ENCODE measurements at places on chromosomes 1 and 21.

DNA sequence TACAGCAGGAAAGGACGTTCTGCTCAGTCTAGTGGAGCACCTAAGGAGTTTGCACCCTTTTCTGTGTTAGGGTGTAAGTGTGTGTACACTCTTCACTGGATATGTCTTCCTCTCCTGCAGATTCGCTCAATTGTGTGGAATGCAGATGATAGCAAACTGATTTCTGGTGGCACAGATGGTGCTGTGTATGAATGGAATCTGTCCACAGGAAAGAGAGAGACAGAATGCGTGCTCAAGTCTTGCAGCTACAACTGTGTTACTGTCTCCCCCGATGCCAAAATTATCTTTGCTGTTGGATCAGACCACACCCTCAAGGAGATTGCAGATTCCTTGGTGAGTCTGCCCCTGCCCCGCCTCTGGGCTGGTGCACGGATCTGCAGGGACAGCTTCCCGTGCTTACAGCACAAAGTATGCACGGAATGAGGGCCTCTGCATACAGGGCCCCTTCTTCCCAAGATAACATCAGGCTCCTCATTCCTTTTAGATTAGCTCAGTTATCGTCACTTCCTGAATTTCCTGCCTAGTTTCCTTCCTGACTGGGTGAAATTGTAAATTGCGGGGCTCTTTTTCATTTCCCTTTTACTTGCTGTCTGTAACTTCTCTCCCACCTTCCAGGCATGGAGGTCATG lies 34.6 kb downstream of the CFAP57 start:
- DNase-seq, result no peak

GRCh38 chr21:43940329-43941050 lies 71.6 kb upstream of the TRAPPC10 start:
- DNase-seq, result no peak

GRCh38 chr1:6783221-6783620 lies 2.0 kb upstream of the CAMTA1 start:
- no peak for DNase-seq

GRCh38 chr1:155226188-155226909 lies 17.9 kb downstream of the MTX1 start:
- peak; percentile 90 for DNase-seq

GRCh38 chr1:113197719-113198330 lies 124.8 kb downstream of the LRIG2 start:
- DNase-seq, result no peak

DNA sequence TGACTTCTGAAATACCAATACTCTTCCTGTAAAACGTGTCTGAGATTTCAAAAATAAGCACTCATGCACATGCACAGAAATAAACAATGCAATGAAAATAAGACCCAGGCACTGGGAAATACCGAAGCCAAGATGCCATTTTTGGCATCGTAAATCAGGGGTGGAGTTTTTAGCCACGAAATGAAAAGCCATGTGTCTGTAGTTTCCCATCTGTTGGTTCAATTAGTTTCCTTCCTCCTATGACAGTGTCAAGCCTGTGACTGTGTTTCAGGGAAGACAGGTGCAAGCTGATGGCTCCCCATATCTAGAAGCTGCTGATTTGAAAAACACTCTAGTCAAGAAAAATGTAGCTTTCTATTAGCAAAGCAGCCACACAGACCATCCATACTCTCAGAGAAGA lies 480.4 kb upstream of the CAMK1G start:
- peak; percentile 88 for DNase-seq

GRCh38 chr1:58209575-58209974 lies 337.0 kb downstream of the OMA1 start:
- DNase-seq, result no peak

GRCh38 chr1:47660622-47661021 lies 222.8 kb downstream of the FOXD2 start:
- no peak for DNase-seq

GRCh38 chr1:152001631-152002584 lies 8.2 kb upstream of the S100A10 start:
- DNase-seq, result peak; percentile 83

GRCh38 chr1:57820356-57821095 lies 396.7 kb upstream of the DAB1 start:
- no peak for DNase-seq

DNA sequence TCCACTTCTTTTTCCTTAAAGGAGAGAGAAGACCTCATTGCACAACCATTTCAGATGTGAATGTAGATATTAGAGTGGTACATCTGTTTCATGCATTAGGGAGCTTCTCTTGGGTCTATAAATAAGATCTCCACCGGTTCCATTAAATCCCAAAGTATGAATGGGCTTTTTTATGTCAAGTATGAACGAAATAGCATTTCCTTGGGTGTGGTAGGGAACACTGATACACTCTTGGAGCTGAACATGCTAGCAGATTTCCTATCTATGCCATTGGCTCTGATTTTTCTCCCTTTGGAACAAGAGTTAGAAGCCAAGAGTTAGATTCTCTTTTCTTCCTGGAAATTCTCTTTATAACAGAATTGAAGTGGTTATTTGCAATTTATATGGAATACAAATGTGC lies 245.6 kb upstream of the ADAMTS5 start:
- DNase-seq, result no peak

DNA sequence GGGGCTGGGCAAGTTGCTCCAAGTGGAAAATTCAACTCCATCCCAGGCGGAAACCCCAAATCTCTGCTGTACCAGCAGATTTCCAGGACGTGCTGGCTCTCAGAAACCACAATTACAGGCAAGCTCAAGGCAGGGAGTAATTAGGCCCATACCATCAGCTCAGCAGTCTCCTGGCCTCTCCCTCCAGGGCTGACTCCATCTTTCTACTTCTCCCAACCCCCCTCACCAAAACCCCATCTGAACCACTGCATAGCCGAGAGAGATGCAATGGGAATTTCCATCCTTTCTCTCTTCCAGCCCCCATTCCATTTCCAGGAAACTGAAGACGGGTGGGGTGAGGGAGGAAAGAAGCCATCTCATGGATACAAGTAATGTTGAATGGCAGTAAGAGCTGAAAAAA lies 41.2 kb downstream of the ARHGEF11 start:
- DNase-seq, result no peak

- no peak for DNase-seq
Observed at GRCh38 chr1:35656863-35657232, 15.5 kb upstream of the PSMB2 start.

GRCh38 chr1:34828611-34829010 lies 30.9 kb downstream of the SMIM12 start:
- no peak for DNase-seq

DNA sequence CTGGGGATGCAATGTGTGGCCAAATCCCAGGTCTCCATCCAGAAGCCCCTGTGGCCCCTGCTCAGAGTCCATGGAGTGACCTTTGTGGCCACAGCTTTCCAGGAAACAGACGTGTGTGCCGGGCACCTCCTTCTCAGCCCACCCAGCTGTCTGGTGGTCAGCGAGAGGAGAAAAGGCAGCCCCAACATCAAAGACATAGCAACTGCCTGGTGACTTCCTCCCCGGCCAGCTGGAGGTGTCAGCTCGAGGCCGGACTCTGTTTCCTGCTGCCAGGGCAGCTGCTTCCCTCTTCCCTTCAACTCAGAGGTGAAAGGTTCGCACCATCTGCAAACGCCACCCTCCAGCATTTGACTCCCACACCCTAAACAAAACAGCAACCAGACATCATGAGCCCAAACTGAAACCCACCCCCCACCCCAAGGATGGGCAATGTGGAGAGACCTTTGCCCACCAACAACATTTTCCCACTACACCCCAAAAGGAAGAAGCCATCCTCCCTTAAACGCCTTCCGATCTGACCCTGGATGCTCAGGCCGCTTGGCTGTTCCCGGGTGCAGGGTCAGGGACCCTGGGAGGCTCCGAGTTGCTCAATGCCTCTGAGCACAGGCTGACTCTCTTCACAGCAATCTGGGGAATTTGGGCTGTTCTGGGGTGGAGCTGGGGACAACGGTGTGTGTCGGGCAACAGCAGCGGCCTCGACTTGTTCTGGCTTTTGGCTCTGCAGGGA lies 162.3 kb downstream of the PSMG1 start:
- no peak for DNase-seq

DNA sequence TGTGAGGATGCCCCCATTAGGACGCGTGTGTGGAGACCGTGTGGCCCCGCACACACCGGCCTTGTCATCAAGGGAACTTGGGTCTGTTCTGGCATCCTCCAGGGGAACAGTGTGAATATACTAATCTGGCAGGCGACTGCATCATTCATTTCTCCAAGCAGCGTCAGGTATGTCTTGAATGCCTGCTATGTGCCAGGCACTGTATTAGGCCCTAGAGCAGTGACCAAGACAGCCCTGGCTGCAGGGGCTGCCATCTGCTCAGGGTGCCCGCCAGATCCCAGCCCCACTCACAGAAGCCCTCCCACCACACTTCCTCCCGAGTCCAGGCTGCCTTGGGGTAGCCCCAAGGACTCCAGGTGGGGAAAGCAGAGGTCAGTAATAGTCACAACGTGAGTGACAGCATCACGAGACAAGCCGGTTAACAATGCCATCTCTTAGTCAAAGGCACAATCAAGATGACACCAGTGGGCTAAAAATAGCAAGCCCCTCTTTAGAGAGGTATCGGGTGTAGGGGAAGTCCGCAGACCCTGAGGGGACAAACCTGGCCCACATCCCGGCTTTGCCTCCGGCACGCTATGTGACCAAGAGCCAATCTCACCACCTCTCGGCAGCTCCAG lies 7.5 kb upstream of the LAPTM5 start:
- DNase-seq, result no peak

GRCh38 chr1:217191441-217191840 lies 439.4 kb downstream of the GPATCH2 start:
- DNase-seq, result no peak

DNA sequence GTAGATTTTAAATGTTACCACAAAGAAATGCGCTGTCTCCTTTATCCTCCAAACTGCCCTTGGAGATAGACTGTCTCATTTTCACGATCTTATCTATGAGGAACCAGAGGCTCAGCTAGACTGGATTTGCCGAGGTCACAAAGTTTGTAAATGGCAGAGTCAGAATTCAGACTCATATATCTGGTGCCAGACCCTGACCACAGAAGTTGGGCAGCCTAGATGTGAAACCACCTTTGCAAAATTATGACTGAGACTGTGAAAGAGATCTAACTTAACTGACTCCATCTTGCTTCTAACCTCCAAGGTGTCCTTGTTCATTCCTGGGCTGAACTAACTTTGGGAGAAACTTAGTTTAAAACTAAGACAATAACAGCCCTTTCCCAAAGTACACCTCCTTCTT lies 14.1 kb downstream of the CNR2 start:
- peak; percentile 55 for DNase-seq

GRCh38 chr1:34379911-34380310 lies 203.2 kb downstream of the C1orf94 start:
- no peak for DNase-seq

DNA sequence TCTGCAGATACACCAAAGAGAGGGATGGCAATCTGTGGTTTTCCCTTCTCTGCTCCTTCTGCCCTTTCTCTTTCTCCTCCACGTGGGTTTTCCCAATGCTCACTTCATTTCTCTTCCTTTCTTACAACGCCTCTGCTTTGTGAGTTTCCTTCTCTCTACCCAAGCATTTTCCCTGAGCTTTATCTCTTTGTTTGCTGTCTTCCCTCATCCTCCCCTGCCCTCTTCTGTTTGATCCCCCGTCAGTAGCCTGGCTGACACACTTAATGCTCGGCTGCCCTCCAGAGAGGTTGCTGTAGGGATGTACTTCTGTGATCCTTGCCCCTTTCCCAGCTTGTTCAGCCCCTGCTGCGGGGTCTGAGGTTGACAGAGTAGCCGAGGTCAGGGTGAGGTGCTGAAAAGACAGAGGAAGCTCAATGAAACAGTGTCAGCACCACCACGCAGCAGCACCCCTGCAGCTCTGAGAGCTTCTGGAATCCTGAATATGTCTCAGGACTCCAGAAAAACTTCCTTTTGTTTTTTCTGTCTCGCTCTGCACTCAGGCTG lies 6.0 kb downstream of the EDARADD start:
- DNase-seq, result no peak

DNA sequence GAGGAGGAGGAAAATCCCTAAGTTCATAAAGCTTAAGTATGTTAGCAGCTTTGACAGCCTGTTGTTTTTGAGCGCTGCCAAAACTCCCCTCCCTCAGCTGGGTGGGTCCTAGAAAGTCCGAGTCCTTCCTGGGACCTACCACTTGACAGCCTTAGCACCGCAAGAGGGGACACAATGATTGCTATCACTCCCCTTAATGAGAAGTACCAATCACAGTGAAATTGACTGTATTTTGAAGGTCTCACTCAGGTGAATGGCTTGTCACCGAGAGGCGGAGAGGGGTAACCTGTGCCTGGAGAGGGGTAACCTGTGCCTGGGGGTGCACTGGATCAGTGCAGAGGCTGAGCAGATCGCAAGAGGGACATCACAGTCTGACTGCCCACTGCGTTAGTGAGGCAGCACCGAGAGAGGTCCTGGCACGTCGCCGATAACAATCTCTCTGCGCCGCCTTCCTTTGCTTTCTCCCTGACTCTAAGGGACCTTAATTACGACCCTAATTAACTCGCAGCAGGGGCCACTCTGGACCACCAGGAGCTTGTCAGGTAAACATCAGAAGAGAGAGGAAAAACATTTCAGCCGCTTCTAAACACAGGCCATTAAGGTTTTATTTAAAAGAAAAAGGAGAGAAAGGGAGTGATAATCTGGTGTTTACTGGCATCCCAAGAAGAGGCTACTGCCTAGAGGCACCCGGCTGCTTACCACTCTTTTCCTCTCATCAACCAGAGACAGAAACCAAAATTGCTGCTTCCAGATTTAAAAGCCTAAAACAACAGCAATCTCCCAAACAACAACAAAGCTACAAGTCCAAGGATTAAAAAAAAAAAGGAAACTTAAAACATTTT lies 25.7 kb upstream of the KCNK1 start:
- no peak for DNase-seq

GRCh38 chr1:47995306-47996050 lies 1.7 kb downstream of the TRABD2B start:
- DNase-seq, result no peak

DNA sequence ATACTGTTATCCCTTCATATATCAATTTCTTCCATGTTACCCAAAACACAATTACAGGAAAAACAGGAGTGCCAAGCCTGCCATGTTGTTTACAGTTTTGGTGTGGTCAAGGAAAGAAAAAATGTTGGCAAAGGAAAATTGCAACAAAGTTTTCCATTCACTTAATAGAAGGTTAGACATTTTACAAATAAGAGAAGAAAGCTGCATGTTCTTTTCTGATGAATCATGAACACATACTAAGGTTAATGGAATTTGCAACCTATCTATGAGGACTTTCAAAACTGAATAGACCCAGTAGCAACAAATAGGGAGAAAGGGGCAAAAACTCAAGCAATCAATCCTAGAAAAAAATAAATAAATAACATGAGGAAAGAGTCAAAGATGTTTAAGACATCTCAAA lies 556.7 kb downstream of the DPYD start:
- no peak for DNase-seq

DNA sequence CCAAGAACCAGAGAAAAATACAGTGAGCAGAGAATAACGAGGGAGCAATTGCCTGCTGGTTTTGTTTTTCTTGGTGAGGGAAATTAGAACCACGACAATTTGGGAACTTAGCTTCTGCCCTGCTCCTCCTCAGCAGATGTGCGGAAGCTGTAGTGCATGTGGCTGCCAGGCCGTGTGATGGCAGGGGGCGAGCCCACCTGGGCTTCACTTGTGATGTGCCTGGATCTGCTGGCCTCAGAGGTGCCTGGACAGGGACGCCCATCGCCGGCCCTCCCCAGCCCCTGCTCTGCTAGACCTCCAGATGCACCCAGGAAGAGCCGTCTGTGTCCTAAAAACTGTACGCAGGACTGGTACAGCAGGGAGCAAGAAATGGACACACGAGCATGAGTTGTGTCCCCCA lies 28.5 kb upstream of the C1orf174 start:
- no peak for DNase-seq
